HFF-Myc (cell line): ENCODE measurements at places on chromosomes 7 and 10.

DNA sequence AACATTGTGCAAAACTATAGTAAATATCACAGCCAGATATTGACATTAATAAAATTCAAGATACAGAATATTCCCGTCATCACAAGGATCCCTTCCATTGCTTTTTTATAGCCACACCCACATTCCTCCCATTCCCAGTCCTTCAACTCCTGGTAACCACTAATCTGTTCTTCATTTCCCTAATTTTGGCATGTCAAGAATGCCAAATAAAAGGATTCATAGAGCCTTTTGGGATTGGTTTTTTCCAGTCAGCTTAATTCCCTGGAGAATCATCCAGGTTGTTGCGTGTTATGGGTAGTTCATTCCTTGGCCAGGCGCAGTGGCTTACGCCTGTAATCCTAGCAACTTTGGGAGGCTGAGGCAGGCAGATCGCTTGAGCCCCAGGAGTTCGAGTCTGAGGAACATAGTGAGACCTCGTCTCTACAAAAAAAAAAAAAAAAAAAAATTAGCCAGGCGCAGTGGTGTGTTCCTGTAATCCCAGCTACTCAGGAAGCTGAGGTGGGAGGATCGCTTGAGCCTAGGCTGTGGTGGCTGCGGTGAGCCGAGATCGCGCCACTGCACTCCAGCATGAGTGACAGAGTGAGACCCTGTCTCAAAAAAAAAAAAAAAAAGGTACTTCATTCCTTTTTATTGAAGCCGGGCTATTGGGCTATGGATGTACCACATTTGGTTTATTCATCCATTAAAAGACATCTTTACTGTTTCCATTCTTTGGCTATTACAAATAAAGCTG, 2.7 kb downstream of the OGDH start:
- no peak for DNase-seq

DNA sequence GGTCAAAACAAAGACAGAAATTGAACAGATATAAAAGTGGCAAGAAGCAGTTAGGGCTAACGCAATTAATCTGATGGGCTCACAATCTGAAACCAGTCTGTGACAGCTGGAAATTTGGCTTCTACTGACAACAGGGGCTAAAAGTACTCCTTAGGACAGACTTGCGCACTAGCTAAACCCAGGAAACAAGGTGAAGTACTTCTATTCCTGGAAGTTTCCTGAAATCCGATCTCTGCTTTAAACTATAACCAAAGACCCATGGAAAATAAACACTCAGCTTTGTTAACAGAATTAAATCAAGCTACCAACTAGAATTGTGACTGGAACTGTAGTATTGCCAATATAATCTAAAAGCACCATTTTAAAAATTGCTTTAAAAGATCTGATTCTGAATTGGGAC, 520.2 kb upstream of the ZWINT start:
- DNase-seq, result no peak

DNA sequence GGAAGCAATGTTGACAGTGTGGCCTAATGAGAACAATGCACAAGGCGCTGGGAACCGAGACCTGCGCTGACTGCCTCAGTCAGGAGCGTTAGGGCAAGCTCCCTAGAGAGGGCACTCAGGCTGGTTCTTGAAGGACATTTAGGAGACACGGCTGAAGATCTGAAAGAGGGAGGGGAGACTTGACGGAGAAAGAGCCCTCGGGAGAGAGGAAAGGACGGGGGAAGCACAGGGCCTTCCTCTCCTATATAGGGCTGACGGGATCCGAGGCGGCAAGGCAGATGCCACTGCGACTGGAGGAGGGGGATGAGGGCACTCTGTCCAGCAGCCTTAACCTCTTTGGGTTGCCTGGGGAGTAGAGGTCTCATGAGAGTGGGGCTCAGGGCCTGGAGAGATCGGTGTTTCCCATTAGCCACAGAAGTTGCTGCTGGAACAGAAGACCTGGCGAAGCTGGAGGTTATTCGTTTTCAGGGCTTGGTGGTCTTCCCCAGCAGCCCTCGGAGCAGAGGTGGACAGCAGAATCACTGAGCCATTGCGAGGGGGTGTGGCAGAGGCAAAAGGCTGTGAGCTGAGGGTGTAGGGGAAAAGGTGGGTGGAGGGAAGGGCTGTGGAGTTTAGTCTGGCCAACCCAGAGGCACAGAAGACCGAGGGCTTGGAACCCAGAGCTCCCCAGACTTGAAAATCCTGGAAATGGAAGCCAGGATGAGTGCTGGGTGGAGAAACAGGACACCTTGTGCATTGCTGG, 36.0 kb downstream of the CLEC2L start:
- no peak for DNase-seq

DNA sequence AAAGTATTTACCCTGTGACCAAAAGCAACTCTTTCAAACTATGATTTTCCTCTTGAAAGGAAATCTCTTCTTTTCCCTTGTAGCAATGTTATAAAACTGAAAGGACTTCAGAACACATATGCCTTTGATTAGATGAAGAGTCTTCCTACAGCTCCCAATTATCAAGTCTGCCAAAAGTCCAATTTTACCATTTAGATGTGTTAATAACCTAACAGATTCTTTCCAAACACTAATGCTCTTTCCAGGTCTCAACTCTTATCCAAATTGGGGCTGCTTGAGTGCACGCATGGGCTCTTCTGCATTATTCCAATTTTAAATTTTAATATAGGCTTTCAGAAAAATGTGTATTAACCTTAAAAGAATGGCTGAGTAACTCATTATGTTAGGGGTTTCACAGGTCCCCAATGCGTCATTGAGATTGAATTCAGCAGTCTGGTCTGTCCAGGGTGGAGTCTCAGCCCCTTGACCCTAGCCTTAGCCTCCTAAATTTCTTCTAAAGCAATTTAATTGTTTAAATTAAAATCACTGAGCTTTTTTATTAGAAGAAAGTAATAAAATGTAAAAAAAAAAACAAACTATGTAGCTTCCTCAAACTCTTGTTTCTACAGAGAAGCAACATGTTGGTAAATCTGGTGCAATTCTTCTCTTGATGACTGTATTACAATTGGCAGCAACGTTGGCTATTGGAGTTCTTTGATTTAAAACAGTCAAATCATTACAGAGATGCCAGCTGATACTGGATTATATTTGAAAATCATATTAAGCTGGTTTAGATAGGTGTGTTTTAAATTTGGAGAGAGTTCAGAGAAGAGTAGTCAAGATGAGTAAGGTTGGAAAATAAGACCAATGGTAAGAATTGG, 170.4 kb downstream of the DKK1 start:
- DNase-seq, result no peak

- no peak for DNase-seq
These were observed 103.0 kb downstream of the COL26A1 start for GRCh38 chr7:101465576-101466196.

- DNase-seq, result peak; percentile 20
These were observed 17.8 kb upstream of the SLC16A12 start for GRCh38 chr10:89553064-89553734.

DNA sequence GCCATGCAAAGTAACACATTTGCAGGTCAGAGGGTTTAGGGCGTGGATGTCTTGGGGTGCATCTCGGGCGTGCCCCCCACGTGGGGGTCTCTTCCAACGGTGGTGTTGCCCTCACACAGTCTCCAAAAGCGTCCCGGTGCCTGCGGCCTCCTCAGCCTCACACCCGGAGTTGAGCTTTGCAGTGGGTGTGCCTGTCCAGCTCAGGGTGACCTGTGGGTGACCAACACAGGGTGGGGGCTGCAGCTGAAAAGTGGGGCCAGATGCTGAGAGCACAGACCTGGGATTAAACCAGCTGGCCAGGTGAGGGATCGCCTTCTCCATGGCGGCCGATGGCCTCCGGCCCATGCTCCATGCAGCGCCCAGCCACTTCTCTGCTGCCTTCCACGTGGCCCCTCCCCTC, 63.1 kb downstream of the PWWP2B start:
- DNase-seq, result no peak

GRCh38 chr7:139648941-139649425, 125.5 kb downstream of the CLEC2L start:
- DNase-seq, result no peak

DNA sequence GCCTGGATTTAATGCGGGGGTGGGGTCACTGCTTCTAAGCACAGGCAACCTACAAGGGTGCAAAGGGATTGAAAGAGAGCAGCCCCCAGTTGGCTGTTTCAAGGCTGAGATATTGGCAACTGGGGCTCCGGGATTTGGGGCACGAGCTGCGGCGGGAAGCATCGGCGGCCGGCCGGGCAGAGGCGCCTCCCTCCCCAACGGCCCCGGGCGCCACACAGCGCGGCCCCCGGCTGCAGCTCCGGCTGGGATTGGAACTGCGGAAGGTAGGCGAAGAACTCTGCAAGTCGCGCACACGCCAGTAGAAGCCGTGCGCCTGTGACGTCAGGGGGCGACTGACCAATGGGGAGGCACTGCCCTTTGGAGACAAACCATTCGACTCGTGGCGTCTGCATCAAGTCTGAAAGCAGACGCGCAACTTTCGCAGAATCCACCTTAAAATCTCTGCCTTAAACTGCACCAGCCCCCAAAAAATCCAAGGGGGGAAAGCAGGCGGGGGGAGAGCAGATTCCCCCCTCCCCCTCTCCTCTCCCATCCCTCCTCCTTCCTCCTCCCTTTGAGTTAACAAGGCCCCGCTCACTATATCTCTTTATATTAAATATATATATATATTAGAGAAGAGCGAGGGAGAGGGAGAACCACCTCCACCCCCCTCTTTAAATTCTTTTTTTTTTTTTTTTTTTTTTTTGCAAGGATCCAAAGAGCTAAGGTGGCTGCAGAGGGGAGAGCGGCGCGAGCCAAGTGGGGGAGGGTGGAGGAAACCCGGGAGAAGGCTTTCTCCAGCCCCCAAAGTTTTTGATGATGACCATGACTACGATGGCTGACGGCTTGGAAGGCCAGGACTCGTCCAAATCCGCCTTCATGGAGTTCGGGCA, at the start of gene DLX6:
TSS of gene DLX6 (plus strand) at position 371 of the 872 bp plus-strand sequence. CDS start at position 796, 425 bp downstream.
- DNase-seq, result no peak

DNA sequence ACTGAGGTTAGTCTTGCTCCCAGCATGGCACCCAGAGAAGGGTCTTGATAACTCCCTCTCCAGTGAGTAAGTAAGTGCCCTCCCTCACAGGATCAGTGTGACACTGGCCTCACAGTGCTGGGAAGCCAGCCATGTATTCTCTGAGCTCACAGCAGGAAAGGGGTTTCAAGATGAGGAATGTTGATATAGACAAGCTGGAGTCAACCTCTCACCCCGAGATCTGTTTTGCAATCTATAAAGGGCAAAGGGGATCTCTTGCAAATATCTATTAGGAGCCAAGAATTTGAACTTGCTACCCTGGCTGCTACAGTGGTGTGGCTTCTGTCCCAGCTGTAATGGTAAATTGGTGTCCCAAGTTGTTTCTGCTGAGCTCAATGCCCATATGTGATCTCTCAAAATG, 70.2 kb upstream of the ADAM12 start:
- no peak for DNase-seq
